DMS 273 treated with DMSO at 0.1 percent for 48 hours (cell line): ENCODE measurements at places on chromosomes 16 and 17.
A peak's percentile ranks its signal among the peaks of the same experiment; 100 is the strongest.

GRCh38 chr16:54890381-54890780, 40.3 kb upstream of the IRX5 start:
- no peak for DNase-seq

DNA sequence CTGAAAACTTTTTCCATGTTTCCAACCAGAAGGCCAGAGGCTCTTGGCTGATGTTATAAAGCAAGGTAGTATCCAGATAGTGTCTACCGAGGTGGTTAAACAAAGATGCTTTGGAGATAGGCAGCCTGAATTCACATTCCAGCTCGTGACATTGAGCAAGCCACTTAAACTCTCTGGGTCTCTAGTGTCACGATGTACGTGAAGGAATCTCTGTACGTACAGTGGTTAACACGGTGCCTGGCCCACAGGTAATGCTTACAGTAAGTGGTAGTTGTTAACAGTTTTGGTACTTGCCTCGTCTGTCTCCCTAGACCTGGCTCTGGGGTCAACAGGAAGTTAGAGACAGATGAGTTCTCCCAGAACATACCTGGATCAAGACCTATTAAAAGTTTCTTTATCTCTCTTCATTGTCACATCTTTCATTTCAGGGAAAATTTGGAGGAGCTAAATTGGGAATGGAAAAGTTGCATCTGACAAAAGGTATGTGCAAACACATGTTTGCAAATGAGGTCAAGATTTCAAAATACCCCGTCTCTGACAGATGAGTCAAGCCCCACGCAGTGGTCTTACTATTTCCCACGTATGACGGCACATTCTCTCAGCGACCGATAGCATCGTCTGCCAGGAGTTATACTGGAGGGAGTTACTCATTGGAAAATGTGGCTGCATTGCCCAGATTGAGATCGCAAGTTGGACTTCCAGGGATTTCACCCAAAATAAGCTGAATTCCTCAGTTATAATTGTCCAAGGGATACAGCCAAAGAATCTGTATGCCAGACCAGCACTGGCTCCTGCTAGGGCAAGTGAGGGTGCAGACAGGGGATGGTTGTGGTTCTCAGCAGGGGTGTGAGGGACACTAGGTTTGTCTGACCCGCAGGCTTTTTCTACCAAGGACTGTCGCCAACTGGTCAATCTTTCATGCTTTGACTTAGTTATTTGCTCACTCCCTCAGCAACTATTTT, 18.9 kb upstream of the MYH10 start:
- no peak for DNase-seq

GRCh38 chr16:49858200-49859124, 2.5 kb upstream of the ZNF423 start:
- peak; percentile 61 for DNase-seq

- no peak for DNase-seq
Measured at GRCh38 chr17:17692353-17693252, 11.3 kb downstream of the RAI1 start.

DNA sequence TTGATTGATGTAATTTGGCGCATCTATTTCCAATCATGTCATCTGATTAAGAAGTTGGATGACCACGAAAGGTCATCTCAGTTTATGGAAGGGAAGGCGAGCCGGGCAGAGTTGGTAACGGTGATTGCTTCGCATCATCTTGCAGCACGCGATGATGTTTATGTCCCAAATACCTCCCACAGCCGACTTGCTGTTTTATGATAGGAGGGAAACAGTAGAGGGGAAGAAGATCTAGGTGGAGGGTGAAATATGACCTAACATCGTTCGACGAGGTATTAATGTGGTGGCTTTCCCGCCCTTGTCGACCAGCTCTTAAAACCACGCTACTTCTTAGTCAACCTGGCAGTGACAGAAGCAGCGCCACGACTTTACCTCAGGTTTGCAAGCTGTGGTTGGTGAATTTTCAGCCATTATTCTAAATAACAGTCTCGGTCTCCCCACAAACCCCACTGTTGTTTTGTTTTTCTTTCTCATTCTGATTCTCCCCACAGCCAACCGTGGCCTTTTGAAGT, 805 bp upstream of the TANC2 start:
- no peak for DNase-seq

DNA sequence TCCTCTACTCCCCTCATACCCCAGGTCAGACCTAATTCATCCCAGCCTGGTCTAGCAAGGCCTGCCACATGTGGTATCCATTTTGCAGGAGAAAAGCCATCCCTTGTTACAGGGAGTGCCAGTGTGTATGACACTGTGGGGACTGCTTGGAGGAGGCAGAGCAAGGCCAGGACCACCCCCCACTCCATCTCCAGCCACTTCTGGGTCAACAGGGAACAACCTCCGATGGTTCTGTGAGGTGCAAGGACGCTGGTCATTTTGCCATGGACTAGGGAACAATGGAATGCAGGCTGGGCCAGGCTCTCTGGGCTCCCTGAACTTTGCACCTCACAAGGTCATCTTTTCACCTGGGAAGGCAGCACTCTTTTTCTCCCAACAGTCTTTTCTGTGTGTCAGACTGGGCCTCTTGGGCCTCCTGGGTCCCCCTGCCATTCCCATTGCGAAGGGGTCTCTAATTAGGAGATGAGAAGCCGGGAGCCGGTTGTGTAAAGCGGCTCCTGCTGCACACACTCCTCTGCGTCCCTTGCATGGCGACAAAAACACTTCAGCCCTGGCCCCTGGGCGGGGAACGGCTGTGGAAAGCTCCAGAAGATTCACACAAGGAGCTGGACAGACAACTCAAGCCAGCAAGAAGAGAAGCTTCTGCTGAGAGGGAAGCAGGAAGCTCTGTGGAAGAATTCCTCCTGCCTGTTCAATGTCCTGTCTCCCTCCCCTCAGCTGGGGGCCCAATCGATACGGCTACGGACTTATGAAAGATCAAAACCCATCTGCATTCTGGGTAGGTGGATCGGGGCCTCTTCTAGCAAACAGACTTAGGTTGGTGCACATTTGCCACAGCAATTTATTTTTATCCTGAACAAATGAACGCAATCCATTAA, 38.5 kb upstream of the MTSS2 start:
- no peak for DNase-seq

GRCh38 chr17:47611372-47612350, 38.1 kb upstream of the KPNB1 start:
- no peak for DNase-seq

GRCh38 chr17:15462976-15463772, 4.2 kb downstream of the CDRT4 start:
- DNase-seq, result peak; percentile 6
